ENCODE measurements at places on chromosomes 13 and 19.

- no peak for DNase-seq
Observed at GRCh38 chr19:49104229-49104864, 9.8 kb upstream of the LIN7B start.

GRCh38 chr13:76913898-76914297 is 27.7 kb upstream of the KCTD12 start:
- DNase-seq, result no peak

DNA sequence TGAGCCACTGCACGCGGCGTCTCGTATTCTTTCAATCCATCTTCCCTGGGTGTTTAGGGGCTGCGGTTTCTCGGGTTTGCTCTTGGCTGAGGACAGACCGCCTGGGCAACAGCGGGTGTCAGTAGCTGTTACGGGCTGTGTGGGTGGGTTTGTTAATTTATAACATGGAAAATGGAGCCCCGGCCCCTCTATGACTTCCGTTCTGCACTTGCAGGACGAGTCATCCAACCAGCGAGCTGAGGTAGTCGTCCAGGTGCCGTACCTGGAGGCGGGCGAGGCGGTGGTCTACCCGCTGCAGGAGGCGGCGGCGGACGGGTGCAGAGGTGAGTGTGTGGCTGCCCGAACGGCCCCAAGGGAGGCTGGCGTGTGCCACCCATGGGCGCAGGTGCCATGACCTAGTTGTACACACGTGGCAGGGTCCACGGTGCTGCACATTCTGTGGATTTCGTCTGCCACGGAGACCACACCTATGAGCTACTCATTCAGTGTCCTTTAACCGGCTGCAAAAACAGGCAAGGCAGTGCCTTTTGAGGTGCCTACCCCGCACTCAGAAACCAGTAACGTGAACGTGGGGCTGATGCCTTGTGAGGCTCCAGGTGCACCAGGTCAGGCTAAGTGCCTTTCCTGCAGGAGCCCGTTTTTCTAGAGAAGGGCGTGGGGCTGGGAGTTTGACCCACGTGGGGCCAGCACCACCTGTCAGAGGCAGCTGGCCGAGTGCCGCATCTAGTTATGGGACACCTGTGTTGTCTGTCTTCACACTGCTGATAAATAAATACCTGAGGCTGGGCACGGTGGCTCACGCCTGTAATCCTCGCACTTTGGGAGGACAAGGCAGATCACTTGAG is 10.9 kb downstream of the POLR2E start:
- no peak for DNase-seq

DNA sequence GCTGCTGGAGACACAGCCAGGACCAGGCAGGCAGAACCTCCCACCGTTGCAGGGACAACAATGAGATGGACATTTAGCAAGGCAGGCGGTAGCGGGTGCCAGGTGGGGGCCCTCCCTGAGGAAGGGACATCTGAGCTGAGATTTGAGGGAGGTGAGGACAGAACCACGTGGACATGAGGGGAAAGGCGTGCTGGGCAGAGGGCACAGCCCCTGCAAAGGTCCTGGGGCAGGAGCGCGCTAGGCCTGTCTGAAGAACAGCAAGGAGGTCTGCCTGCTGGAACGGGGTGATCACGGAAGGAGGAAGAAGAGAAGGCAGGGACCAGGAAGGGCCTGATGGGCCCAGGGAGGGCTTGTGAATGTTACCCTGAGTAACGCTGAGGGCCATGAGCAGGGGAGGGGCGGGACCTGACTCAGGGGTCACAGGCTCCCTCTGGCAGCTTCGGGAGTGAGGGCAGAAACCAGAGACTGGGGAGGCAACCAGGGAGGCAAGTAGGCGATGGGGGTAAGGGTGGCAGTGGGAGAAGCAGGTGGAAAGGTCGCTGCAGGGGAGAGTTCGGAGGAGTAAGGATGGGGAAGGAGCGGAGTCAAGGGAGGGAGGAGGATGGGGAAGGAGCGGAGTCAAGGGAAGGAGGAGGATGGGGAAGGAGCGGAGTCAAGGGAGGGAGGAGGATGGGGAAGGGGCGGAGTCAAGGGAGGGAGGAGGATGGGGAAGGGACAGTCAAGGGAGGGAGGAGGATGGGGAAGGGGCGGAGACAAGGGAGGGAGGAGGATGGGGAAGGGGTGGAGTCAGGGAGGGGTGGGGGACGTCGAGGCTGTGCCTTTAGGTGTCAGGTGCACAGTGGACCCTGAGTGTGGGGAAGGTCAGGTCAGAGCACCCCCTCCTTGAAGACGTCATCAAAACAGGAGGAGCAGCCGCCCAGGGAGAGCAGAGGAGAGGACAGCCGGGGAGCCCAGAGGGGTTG is 15.7 kb upstream of the B3GNT3 start:
- no peak for DNase-seq

DNA sequence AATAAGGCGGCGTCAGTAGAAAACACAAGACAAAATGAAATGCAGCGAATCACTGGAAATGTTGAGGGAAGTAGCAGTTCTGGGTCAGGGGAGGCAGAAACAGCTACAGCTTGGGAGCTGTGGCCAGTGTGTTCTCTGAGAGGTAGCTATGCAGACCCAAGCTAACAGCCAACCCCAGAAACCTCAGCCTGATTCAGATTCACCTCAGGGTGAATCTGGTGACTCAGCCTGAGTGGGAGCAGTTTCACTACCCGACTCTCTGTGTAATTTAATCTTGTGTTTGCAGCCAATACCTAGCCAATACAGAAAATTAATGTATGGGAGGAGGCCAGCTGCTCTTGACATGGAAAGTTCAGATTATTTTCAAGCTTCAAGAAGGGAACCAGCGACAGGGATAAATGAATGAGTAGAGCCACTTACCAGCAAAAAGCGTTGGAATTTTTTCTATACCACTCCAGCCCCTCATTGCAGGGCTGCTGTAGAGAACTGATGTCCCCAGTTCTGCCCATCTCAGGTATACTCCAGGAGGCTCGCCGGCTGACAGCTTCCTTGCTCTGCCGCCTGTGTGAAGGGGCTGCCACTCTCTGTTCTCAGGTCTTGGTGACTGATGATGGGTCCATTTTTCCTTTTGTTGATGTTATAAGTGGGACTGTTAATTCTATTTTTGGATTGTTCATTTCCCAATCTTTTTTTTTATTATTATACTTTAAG is 8.9 kb downstream of the IGFL3 start:
- no peak for DNase-seq

- DNase-seq, result no peak
Observed at GRCh38 chr19:57671124-57671895, 2.6 kb downstream of the ZSCAN4 start.

DNA sequence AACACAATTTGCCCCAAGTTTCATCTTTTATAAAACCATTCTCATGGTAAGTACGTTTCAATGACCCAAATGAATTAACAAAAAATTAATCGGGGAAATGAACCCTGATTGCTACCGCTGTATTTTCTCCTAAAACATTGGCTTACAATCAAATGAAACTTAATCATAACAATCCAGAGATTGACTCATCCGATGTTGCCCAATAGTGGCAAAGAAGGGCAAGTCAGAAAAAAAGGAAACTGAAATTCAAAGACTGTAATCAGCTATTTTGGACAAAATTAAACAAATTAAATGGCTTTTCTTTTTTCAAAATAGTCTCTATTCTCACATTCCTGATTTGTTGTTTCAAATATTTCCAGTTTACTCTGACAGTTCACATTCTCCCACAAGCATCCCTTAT is 3.9 kb upstream of the ACOD1 start:
- DNase-seq, result no peak

DNA sequence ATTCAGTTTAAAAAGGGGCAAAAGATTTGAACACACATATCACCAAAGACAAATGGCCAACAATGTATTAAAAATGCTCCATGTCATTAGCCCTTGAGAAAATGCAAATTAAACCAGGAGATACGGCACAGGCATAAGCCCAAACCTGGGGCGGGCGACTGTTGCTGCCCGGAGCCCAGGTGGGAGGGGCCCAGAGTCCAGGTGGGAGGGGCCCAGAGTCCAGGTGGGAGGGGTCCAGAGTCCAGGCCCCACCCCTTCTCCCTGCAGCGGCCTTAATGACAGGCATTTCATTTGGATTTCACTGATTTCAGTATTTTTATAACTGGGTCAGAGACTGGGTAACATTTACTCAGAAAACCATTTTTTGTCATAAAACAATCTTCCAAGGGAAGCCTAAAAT is 78.2 kb downstream of the RASA3 start:
- no peak for DNase-seq

DNA sequence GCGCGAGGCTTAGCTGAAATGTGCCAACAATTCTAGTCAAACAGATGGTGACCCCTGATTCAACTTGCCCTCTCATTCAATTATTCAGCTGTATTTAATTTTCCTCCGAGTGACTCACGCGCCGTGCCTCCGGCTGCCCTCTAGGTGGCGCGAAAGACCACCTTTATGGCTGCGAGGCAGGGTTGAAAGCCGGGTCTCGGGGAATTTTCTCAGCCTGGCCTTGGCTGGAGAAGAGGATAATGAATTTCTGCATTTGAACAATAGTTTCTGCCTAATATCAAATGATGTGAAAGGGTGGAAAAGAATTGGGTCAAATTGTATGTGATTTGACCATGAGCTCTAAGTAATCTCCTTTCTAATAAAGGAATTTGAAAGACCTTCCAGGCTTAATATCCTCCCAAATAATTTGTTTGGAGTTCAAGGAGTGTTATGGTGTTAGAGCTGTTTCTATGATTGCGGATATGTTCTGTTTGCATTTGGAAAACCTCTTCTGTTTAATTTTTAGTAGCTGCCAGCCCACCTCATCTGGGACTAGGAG is 310.9 kb downstream of the ZNF536 start:
- peak; percentile 13 for DNase-seq

- DNase-seq, result no peak
Observed at GRCh38 chr13:45545686-45546409, 69.7 kb downstream of the ERICH6B start.

DNA sequence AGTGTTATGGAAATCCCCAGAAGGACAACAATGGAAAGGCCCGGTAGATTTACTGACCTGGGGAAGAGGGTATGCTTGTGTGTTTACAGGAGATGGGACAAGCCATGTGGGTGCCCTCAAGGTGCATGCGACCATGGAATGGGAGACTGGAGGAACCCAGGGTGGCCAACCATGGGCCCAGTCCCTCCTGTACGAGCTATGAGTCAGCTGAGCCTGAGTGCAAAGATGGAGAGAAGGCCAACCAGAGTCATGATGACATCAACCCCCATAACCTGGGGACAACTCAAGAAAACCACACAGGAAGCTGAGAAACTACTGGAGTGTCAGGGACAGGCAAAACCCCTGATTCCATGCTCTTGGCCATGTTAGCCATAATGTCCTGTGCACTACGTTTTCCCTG is 7.8 kb downstream of the ZNF350 start:
- DNase-seq, result no peak

- peak; percentile 84 for DNase-seq
Observed at GRCh38 chr19:55206664-55207500, 2.4 kb downstream of the PTPRH start.

DNA sequence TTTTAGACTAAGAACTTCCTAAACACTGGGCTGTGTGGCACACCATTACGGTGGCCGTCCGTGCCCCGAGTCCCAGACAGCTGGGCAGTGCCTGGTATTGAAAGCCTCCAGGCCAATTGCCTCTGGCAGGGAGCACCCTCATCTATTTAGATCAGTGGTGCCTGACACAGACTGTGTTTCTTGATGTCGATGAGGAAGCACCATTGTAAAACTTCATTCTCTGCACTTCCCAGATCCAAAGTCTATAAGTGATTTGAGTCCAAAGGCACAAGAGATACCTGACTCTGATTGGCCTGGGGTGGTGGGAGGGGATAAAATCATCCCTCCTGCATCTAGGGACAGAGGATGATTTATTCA is 8.5 kb upstream of the STK24 start:
- DNase-seq, result no peak

DNA sequence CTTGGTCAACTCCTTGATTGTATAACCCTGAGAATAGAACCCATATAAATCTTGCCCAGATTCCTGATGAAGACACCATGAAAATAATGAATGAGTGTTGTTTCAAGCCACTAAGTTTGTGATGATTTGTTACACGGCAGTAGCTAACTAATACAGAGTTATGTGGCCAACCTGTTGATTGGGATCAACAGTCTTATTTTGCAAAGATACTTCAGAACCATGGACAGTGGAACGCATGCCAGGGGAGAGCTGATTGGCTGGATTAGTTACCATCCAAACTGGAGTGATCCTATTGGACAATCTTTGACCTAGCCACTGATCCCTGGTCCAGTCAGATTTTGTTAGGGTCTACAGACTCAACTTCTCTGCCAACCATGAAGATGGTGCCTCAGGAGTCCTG is 26.6 kb downstream of the CD70 start:
- no peak for DNase-seq

DNA sequence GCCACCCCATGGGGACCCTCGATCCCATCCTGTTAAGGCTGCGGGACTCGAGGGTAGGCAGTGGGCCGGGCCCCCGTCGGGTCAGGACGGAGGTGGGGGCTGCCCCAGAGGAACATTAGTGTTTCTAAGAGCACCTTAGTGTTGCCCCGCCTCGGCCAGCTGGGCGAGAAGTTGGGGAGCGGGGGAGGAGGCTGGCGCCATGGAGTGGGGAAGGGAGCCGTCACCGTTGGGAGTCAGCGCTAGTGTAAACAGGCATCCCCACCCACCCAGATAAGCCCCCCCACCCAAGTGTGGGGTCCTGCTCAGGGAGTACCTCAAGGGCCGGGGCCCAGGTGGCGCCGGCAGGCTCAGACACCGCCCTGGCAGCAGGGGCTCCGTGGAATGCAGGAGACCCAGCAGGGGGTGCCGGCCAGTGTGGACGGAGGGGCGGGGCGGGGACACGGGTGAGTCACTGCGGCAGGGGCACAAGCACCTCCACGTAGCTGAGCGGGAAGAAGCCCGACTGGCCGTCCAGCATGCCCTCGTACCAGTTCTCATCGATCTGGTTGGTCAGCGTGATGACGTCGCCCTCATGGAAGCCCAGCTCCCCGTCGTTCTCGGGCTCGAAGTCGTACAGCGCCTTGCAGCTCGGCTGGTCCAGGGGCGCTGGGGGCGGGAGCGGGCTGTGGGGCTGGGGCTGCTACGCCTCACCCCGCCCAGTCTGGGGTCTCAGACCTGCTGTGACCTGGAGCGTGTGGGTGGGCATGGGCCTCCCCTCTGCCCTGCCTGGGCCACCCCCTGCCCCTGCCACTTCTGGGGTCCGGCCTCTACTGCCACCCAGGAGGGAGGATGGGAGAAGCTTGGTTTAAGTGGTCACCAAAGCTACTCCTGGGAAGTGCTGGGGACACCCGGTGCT is 18.0 kb downstream of the MPND start:
- DNase-seq, result no peak

- no peak for DNase-seq
Observed at GRCh38 chr13:51879133-51879532, 17.4 kb downstream of the CCDC70 start.

DNA sequence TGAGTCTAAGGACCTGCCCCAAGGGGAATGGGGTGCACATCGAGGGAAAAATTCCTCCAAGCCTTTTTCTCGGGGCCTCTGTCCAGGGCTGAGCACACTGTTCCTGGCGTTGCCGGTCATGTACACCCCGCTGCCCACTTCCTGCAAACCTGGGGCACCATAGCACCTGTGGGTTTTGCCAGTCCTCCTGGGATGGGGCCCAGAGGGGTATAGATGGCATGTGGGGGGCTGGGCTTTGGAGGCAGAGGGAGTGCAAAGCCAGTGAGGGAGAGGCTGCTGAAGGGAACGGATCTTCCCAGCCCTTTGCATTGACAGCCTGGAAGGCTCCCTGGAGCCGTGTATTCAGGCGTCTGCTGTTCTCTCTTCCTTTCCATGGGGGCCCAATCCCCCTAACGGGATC is 187.3 kb downstream of the ZNF536 start:
- no peak for DNase-seq

Data from hematopoietic multipotent progenitor cell treated with erythropoietin and hydrocortisone succinate and interleukin-3 and kit ligand, for 17 days (in vitro differentiated cells).